ENCODE measurements at places on chromosomes 5 and 9.

- no peak for DNase-seq
Observed at GRCh38 chr5:132436936-132437335, 53.6 kb downstream of the IRF1 start.

DNA sequence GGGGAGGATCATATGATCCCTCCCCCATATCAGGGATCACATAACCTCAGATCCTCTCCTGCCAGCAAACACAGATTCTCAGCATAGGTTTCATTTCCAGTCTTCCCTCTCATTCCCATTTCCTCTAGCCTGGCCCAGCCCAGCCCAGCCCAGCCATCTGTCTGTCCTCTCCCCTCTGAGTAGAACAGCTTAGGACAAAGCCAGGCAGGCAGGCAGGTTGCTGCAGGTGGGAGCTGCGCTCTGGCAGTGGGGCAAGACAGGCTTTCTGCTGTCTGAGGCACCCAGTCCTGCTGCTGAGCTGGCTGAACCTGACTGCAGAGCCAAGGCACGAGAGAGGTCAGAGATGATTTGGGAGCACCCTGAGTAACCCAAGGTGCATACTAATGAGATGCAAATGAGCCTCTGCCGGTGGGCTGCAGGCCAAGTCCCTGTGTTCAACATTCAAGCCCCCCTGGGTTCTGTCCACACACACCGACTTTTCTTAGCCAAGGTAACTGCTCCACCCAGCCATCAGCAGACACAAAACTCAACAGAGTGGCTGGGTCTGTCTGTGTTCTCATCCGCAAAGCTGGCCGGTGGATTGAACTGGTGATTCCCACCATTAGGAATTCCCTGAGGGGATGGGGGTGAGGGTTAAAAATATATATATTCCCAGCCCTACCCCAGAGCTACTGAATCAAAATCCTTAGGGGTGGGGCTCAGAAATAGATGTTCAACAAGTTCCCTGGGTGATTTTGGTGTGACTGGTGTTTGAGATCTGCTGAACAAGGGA lies 9.1 kb downstream of the FAT2 start:
- no peak for DNase-seq

GRCh38 chr9:129414993-129415941 lies 205.6 kb downstream of the C9orf50 start:
- DNase-seq = no peak

DNA sequence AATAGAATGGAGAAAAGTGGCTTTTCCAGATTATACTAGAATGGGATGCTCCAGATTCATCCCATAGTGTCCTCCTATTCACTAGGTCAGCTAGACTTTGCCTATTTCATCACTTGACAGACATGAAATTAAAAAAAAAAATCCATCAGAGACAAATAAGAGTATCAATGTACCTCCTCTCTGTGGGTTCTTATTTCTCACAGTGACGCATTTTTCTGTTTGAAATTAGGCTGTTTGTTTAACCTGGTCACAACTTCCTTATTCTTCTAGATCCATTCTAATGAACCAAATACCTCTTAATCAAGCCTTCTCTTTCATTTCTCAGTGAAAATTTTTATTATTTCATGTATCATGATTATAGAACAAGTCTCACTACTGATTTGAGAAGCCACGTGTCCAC lies 305.4 kb downstream of the SEMA5A start:
- no peak for DNase-seq

DNA sequence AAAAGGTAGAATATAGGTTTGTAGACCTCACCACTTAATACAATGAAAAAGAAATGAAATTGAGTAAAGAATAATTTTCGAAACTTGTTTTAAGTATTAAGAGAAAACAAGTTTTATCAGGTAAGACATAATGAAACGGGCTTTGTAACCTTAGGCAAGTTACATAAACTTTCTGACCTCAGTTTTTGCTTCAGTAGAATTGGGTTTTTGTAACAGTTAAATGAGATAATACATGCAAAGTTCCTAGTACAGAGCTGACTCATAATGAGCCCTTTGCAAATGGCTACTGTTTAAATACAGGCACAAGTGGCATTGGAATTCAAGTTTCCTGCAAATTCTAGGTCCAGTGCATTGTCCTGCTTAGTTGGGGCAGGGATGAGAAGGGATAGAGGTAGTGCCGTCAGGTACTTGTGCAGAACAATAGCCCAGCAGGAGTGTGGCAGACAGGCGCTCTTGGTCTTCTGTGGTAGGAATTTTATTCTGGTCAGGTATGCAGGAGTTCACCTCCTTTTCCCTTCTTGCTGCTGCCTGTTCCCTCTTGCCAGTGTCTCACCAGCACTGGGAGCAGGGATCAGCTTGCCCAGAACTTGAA lies 203.8 kb downstream of the PBX3 start:
- no peak for DNase-seq

- DNase-seq = no peak
Observed at GRCh38 chr5:81019748-81020147, 59.6 kb downstream of the RASGRF2 start.

DNA sequence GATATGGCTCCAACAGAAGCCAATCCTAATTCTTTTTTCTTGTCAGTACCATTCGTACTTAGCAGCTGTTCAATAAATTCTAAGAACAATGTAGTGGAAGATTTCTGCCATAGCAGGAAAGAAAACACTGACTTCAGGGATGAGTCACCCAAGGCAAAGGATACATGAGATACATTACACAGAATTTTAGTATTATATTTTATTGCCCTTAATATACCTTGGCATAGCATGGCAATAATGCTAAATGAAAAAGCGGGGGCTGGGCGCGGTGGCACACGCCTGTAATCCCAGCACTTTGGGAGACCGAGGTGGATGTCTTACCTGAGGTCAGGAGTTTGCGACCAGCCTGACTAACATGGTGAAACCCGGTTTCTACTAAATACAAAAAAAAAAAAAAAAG lies 619.1 kb upstream of the DAB2 start:
- no peak for DNase-seq

DNA sequence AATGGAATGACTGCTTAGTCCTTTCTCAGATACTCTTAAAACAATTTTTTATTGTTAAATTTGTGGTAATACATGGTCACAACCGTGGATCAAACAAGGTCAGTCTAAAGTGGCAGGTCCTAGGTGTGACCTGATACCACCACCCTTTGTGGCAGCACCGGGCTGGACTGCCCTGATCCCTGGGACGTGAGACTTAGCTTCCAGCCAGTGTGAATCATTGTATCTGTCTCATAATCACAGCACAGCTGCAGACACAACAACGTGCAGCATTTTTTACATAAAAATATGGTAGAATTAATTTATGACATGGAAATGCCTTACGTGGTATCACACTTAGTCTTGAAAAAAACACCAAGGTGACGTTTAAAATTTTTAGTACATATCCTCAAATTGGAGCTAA lies 7.8 kb downstream of the TOR1B start:
- DNase-seq = no peak

- DNase-seq = no peak
Observed at GRCh38 chr5:69415584-69415958, 655 bp downstream of the MARVELD2 start.

GRCh38 chr9:136437839-136438547 lies 1.7 kb downstream of the INPP5E start:
- DNase-seq = no peak

DNA sequence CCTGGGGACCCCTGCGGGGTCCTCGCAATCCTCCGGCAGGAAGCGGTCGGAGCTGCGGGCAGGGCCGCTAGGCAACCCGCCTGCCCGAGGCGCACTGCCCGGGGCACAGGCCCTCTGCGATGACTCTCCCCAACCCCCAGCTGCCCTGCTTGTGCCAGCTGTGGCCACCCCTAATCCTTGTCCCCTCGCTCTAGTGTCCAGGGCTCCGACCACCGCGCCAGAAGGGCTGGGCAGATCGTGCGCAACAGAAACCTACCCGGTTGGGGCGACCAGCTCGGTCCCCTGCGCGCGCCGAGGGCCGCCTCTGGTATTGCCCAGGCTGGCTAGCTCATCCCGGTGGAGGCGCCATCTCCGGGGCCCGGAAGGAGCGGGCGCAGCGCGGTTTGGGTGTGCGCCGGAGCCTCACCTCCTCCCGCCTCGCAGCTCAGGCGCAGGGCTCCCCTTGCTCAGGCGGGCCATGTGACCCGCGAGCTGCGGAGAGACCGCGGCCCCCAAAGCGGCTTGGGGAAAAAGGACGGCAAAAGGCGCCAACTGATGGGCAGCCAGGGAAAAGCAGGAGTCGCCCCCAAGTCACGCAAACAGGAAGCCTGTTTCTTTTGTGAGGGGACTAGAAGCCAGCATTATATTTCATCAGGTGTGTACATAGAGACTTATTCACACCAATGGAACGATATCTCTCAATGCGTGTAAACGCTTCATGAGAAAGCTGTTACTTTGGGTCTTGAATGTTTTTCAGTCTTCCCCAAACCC lies 46.8 kb upstream of the RNF20 start:
- DNase-seq = no peak

- no peak for DNase-seq
Observed at GRCh38 chr5:95738834-95739233, 7.7 kb downstream of the RHOBTB3 start.

- DNase-seq = no peak
Observed at GRCh38 chr5:173764332-173765028, 123.7 kb upstream of the CPEB4 start.

- no peak for DNase-seq
Observed at GRCh38 chr5:72427488-72428437, 79.4 kb downstream of the ZNF366 start.

DNA sequence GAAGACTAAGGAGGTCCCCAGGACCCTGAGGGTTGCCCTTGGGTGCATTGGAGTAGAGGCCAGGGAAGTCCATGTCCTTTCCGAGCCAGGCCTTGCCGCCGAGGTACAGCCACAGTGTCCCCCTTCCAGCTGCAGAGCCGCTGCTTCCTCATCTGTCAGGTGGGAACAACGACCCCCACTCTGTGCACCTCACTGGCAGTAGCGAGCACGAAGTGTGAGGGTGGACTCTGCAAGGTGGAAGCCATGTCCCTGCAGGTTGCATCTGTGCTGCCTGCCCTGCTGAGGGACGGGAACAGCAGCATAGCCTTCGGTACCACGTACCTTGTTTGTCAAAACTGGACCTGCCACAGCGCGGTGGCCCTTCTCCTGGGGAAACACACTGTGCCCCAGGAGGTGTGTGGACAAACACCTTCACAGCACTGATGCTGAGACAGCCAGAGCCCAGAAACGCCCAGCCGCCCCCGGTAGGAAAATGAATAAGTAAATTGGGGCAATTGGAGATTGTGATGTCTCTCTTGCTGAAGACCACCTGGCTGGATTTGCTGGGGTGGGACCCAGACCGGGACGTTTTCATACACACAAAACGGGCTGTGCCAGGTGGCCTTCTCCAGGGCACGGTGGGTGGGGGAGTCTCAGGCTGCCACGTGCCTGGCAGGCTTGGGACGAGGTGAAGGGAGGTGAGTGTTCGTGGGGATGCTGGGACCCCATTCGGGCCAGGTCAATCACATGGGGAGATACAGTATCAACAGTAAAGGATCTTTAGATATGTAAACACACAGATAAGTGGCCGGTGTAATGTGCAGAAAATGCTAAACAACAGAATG lies 157.3 kb downstream of the RXRA start:
- DNase-seq = no peak

- no peak for DNase-seq
Observed at GRCh38 chr5:528629-529511, 4.6 kb upstream of the SLC9A3 start.

DNA sequence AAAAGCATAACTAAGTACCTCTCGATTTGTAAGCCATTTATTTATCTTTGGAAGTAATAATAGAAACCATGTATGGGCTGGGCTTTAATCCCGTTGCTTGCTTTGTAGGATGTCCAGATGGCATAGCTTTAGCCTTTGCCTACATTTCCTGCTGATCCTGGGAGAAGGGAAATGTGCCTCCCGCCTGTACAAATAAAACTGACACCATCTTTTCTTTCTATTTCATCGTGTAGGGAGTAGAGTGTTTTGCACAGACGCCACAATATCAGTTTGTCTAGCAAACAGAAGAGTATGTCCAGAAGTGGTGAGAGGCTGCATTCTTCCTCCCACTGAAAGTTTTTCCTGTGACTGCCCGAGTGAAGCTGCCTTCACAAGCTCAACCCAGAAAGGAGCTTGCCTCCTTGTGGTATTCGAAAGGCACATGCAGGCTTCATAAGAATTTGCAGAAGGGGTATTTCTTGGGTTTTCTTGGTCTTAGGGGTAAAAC lies 24.7 kb upstream of the TJP2 start:
- DNase-seq = no peak

- DNase-seq = no peak
Observed at GRCh38 chr9:33186457-33187168, 19.5 kb upstream of the B4GALT1 start.

GRCh38 chr9:21605489-21605931 lies 123.4 kb upstream of the IFNE start:
- no peak for DNase-seq

- no peak for DNase-seq
Observed at GRCh38 chr5:157708866-157709265, 22.4 kb upstream of the THG1L start.

DNA sequence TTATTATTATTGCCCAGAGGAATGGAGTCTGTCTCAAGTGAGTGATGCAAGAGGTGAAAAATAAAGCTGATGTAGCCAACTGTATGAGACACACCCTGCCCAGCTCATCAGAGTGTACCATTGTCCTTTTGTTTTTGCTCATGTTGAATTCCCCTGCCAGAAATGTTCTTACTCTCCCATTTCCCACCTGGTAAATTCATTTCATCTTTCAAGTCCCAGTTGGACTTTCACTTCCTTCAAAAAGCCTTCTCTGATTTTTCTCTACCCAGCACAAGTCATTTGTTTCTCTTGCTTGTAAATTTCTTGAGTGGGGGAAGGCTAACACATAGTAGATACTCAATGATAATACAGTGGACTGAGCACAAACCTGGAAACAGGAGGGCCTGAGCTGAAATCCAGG lies 394.5 kb upstream of the ZNF462 start:
- DNase-seq = no peak

DNA sequence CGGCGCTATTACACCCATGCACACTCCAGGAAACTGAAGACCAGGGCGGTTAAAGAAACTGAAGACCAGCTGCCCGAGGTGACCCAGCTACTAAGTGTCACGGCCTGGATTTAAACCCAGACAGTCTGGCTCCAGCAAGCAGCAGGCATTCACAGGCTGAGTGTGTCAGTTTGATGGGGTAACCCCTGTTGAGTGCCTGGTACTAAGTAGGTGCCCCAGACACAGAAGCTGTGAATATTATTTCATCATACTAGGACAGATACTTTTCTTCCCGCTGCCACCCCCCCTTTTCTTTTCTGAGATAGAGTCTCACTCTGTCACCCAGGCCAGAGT lies 7.3 kb downstream of the ENG start:
- DNase-seq = no peak

DNA sequence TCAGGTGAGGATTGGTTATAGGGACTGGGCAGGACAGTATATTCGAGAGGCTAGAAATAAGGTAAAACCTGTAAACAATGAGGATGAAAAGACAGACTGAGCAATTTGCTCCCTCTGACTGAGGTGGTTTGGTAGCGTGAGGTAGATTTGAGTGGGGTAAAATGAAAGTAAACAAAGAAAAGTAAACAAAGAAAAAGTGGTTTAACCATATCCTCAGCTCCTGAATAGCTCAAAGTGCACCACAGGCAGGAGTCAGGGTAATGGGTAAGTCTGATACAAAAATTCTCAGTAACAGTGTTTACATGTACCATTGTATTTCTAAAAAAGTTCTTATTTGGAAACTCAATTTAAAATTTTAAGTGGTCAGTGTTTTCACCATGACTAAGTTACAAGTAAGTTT lies 203.1 kb upstream of the ARRDC3 start:
- DNase-seq = no peak

Data from cortex of kidney (tissue), 1 donor.